ENCODE measurements at places on chromosomes 2 and 18. TPM values are rescaled to one million over a fixed set of nuclear protein-coding genes. Genes with fewer than 3 reads are reported as not detected.

Gene FLACC1
- total RNA-seq, result 1.1 TPM

Gene FN1
- 896 TPM for total RNA-seq

Gene FOXI3
- total RNA-seq, result 0.27 TPM

Gene SKOR2
- total RNA-seq, result not detected

Gene ILKAP
- 50.8 TPM for total RNA-seq

Gene GKN1
- not detected for total RNA-seq

Gene CD207
- not detected for total RNA-seq

GRCh38 chr18:22189449-22190166 lies 20.2 kb downstream of the GATA6 start:
- DNase-seq, result no peak
- H3K4me1 ChIP-seq, result peaks cover 76% of the 10 kb centered on the region
- peak overlapping the region; percentile 7 for H3K4me3 ChIP-seq
- H3K27me3 ChIP-seq, result no peaks in the 10 kb centered on the region

DNA sequence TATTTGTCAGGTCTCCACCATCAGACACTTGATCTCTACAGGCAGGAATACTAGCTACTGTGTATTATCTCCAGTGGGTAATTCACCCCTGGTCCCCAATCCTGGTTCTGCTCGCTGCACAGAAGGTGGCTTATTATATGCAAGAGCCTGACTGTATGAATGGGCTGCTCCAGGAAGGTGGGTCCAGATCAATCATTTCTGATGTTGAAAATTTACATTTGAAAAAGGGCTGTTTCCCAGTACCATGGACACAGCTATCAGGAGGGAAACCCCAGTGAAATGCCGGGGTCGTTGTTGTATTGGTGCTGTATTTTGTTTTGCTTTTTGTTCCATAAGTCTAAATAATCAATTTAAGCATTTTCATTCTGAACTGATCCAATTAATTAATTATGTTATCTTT lies 367.6 kb downstream of the RND3 start:
- no peak overlapping the region for H3K4me3 ChIP-seq
- no peaks in the 10 kb centered on the region for H3K27me3 ChIP-seq
- peaks cover 4% of the 10 kb centered on the region for H3K4me1 ChIP-seq
- no peaks in the 10 kb centered on the region for H3K36me3 ChIP-seq
- no peak overlapping the region for H3K27ac ChIP-seq

DNA sequence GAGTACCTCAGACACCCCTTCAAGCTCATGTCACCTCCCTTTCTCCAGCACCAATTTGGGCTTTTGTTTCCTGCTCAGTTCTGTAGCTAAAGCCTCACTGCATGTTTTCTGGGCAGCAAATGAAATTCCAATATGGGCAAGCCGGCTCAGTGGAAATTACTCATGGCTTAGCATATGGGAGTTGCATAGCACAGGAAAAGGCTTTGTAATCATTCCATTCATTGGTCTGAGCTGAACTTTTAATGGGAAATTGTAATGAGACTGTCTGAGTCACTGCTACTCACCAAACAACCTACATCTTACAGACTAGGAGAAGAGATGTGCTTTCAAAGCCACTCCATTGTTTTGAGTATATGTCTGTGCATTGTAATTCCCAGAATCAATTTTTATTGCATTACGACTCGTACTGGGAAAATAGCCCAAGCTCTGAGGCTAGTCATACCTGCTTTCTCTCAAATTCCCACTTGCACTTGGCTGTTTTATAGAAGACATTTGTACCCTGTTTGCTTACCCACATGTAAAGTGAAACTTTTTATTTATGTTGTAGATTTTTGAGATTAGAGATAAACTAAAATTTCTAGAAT lies 139.5 kb upstream of the LRATD1 start:
- H3K36me3 ChIP-seq, result no peaks in the 10 kb centered on the region
- H3K27me3 ChIP-seq, result no peaks in the 10 kb centered on the region
- H3K4me1 ChIP-seq, result no peaks in the 10 kb centered on the region
- no peak overlapping the region for H3K27ac ChIP-seq
- no peak for DNase-seq
- H3K4me3 ChIP-seq, result no peak overlapping the region

DNA sequence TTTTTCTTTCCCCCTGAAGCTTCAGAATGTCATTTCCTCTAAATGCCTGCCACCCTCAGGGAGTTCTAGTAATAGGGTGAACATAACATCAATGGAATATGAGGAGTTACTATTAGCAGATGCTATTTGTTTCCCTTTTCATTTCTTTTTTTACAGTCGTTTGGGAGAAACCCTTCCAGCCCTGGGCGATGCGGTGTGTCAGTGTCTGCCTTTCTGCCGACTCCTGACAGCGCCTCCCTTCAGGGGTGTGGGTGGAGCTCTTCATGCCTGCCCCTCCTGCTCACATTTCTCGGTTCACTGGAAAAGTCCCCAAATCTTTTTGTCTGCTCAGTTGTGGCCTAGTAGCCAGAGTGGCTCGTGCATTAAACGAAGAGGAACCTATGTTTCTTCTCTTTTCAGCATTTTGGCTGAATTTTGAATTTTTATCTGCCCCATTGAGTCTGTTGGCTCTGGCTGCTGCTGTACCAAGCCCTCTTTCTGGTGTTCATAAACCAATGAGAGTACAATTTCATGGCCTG lies 72.3 kb downstream of the FMNL2 start:
- H3K36me3 ChIP-seq, result no peaks in the 10 kb centered on the region
- H3K4me1 ChIP-seq, result peaks cover 67% of the 10 kb centered on the region
- H3K27ac ChIP-seq, result peak overlapping the region; percentile 82
- DNase-seq, result no peak
- no peaks in the 10 kb centered on the region for H3K27me3 ChIP-seq

GRCh38 chr2:20061476-20061875 lies 10.0 kb upstream of the LAPTM4A start:
- H3K4me3 ChIP-seq, result no peak overlapping the region
- H3K27ac ChIP-seq, result no peak overlapping the region
- H3K36me3 ChIP-seq, result no peaks in the 10 kb centered on the region
- H3K4me1 ChIP-seq, result peaks cover 26% of the 10 kb centered on the region

DNA sequence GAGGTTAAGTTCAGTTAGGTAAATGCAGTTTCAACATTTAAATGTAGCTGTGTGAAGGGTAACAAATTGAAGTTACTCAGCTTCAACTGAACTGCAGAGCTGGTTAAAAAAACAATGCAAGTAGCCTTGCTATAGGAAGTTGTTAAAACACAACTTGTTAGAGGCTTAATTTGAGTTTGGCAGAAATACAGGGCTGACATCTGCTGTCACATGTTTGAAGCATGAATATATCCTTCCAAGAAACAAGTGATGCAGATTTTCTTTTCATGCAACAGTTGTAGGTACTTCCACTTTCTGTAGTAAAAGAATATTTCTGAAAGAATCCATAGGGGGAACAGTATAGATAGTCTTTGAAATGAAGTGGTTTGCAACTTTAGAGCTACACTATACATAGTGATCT lies 208.7 kb upstream of the RASGRP3 start:
- no peaks in the 10 kb centered on the region for H3K27me3 ChIP-seq
- H3K36me3 ChIP-seq, result peaks cover 24% of the 10 kb centered on the region
- no peak for DNase-seq
- H3K4me1 ChIP-seq, result peaks cover 6% of the 10 kb centered on the region

DNA sequence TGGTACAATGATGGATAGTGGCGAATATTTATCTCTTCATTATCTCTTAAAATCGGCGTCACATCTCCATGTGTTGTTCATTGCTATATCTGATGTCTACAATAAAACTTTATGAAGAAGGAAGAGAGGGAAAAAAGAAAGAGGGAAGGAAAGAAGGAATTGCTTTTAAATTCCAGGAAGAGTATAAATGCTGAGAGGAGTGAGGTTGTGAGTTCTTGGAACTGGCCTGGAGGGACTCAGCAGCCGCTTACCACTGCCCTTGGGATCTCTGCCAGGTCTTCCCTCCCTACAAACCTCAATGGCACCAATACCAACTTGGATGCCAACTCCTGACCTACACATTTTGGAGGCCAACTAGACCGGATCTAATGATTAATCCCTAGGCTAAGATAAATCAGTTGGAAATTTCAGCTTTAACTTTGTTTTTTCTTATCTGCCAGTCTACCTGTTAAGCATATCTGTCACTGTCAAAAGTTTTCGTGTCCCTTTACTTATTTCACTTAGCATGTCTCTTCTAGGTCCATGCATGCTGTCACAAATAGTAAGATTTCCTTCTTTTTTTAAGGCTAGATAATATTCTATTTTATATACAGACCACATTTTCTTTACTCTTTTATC lies 9.8 kb downstream of the SCN9A start:
- H3K27ac ChIP-seq, result no peak overlapping the region
- H3K36me3 ChIP-seq, result no peaks in the 10 kb centered on the region
- no peak overlapping the region for H3K4me3 ChIP-seq
- H3K27me3 ChIP-seq, result peaks cover 19% of the 10 kb centered on the region
- H3K4me1 ChIP-seq, result no peaks in the 10 kb centered on the region

- peak overlapping the region; percentile 62 for H3K27ac ChIP-seq
- no peak for DNase-seq
- H3K36me3 ChIP-seq, result no peaks in the 10 kb centered on the region
- no peak overlapping the region for H3K4me3 ChIP-seq
- H3K27me3 ChIP-seq, result no peaks in the 10 kb centered on the region
Measured at GRCh38 chr2:11750422-11750821, 4.0 kb downstream of the LPIN1 start.

- H3K36me3 ChIP-seq, result peaks cover 27% of the 10 kb centered on the region
- no peaks in the 10 kb centered on the region for H3K27me3 ChIP-seq
- DNase-seq, result no peak
- H3K4me1 ChIP-seq, result peaks cover 14% of the 10 kb centered on the region
- no peak overlapping the region for H3K27ac ChIP-seq
Measured at GRCh38 chr2:149409506-149409905, 79.1 kb downstream of the LYPD6 start.

- peaks cover 42% of the 10 kb centered on the region for H3K4me1 ChIP-seq
- H3K27ac ChIP-seq, result no peak overlapping the region
- H3K27me3 ChIP-seq, result no peaks in the 10 kb centered on the region
- no peaks in the 10 kb centered on the region for H3K36me3 ChIP-seq
- no peak overlapping the region for H3K4me3 ChIP-seq
Measured at GRCh38 chr2:195532628-195533271, 124.3 kb upstream of the SLC39A10 start.

DNA sequence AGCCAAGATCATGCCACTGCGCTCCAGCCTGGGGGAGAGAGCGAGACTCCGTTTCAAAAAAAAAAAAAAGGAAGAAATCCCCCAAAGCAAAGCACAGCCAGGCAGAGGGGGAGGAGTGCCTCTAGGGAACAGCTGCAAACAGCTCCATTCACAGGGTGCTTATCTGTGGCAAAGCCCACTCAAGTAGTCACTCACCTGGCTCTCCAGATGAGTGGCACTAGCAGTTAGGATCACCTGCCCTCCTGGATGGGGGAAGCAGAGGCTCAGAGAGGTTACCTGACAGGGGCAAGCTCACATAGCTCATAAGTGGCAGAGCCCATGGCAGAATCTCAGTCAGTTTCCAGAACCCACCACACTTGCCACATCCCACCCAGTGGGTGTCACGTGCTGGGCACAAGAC lies 30.3 kb downstream of the TFCP2L1 start:
- no peaks in the 10 kb centered on the region for H3K4me1 ChIP-seq
- no peak for DNase-seq
- H3K27me3 ChIP-seq, result peaks cover 5% of the 10 kb centered on the region
- H3K27ac ChIP-seq, result no peak overlapping the region

DNA sequence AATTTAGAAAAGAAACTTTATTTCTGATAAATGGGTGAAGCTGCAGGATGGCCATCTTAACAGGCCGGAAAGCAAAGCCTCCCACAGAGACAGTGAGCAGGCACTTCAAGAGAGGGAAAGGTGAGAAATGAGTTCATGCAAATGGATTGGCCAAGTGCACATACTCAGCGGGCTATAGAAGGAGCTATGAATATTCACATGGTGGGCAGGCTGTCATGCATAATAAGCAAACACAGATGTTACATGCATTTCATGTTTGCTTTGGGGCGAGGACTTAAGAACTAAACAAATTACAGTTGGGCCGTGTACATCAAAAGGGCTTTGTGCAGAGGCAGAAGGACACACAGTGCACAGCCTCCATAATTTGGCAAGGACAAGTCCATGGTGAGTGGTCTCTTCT lies 69.8 kb upstream of the MAL start:
- no peak overlapping the region for H3K27ac ChIP-seq
- no peaks in the 10 kb centered on the region for H3K36me3 ChIP-seq
- no peak overlapping the region for H3K4me3 ChIP-seq
- peaks cover 4% of the 10 kb centered on the region for H3K27me3 ChIP-seq

DNA sequence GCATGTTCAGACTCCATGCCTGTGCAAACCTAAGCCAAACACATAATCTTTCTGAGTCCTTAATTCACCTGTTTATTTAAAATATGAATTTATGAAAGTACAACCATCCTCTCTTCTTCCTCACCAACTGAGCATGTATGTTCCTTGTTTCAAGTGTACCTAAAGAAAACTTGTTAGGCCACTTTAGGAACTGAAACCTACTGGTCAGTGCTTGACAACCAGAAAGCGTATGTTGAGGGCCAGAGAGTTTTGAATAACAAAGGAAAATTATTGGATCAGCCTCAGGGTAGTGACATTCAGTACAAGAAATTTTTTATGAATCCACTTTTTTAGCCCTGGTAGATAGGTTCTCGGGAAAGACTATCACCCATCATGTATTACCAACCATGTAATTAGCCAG lies 847.6 kb upstream of the CELF4 start:
- no peak for DNase-seq
- no peaks in the 10 kb centered on the region for H3K4me1 ChIP-seq
- H3K4me3 ChIP-seq, result no peak overlapping the region
- no peak overlapping the region for H3K27ac ChIP-seq
- H3K36me3 ChIP-seq, result no peaks in the 10 kb centered on the region

- no peak overlapping the region for H3K4me3 ChIP-seq
- H3K36me3 ChIP-seq, result peaks cover 6% of the 10 kb centered on the region
- no peak for DNase-seq
Measured at GRCh38 chr2:183214680-183215079, 90.4 kb downstream of the NUP35 start.
